Muscle of leg (tissue), 16 donors: ENCODE measurements at places on chromosomes 3 and 15. TPM values are rescaled to one million over a fixed set of nuclear protein-coding genes. Genes with fewer than 3 reads are reported as not detected.

Gene CCR2
- 0.98 TPM for total RNA-seq

Gene ARPP19
- total RNA-seq, result 65.7 TPM

Gene SPCS1
- total RNA-seq, result 45.4 TPM

Gene DISP2
- total RNA-seq, result 0.75 TPM

Gene ZDHHC23
- total RNA-seq, result 0.93 TPM

Gene PP2D1
- not detected for total RNA-seq

Gene MB21D2
- 15.8 TPM for total RNA-seq

Gene ARIH2
- total RNA-seq, result 60.9 TPM

Gene GREM1
- 1.3 TPM for total RNA-seq

Gene UMPS
- total RNA-seq, result 20.5 TPM

Gene DZIP3
- 16.6 TPM for total RNA-seq

Gene SYNPR
- 0.04 TPM for total RNA-seq

Gene CA12
- total RNA-seq, result 2.2 TPM

Gene TEX55
- not detected for total RNA-seq
